Subcutaneous preadipocyte (primary cell): ENCODE measurements at places on chromosomes 12 and 14. TPM values are rescaled to one million over a fixed set of nuclear protein-coding genes. Genes with fewer than 3 reads are reported as not detected.

The RTN1 gene
- total RNA-seq = under 0.01 TPM in 2 replicates

The GLIPR1L2 gene
- 0.37 and 0.39 TPM in 2 replicates for total RNA-seq

The RNASE3 gene
- total RNA-seq = not detected in 2 replicates

The PLEKHG7 gene
- not detected in 2 replicates for total RNA-seq

The NYNRIN gene
- 3.9 and 4.8 TPM in 2 replicates for total RNA-seq

The SLCO1C1 gene
- total RNA-seq = not detected in 2 replicates

The C12orf50 gene
- total RNA-seq = not detected in 2 replicates

The KRT75 gene
- total RNA-seq = not detected in 2 replicates

The MFAP5 gene
- 5.3 and 60.3 TPM in 2 replicates for total RNA-seq

The KRT79 gene
- total RNA-seq = not detected in 2 replicates

The AVPR1A gene
- 0.37 TPM in 1 of 2 replicates, not detected in the other for total RNA-seq

The PLCZ1 gene
- 0.39 TPM in 1 of 2 replicates, not detected in the other for total RNA-seq

The ASCL1 gene
- not detected in 2 replicates for total RNA-seq

The KRT4 gene
- not detected in 2 replicates for total RNA-seq
